ENCODE measurements at places on chromosomes 2 and 18.

DNA sequence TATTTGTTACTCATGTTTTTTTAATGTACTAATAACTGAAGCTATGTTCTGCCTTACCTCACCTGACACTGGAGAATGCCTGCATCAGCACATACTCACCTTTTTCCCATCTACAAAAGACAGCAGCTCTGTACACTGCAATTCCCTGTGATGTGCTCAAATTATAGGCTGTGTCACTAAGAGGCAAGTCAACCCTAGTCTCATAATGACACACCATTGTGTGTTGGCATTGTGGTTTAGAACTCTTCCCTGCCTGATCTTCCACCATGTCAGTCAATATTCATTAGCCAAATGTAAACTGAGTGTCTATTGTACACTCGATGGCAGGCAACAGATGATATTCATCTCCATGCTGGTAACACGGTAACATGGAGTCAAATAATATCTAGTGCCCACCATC lies 332.1 kb upstream of the TCF4 start:
- no peak for DNase-seq

GRCh38 chr18:45173799-45174519 lies 441.3 kb upstream of the SLC14A2 start:
- no peak for DNase-seq

DNA sequence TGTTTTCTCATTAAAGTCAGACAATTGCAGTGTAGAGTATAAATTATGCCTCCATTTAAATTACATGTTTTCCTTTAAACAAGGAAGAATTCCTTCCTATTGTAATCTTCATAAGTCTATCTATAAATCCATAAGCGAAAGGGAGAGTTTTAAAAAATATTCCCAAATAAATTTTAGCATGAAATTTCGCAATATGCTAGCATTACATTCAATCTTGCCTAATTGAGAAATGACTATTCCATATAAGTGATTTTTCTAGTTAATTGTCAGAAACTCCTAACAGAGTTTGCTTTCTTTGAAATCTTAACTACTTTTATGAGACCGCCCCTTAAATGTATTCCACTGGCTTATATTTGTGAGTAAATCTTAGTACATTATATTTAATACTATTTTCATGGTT lies 133.1 kb upstream of the CRIM1 start:
- DNase-seq = no peak

DNA sequence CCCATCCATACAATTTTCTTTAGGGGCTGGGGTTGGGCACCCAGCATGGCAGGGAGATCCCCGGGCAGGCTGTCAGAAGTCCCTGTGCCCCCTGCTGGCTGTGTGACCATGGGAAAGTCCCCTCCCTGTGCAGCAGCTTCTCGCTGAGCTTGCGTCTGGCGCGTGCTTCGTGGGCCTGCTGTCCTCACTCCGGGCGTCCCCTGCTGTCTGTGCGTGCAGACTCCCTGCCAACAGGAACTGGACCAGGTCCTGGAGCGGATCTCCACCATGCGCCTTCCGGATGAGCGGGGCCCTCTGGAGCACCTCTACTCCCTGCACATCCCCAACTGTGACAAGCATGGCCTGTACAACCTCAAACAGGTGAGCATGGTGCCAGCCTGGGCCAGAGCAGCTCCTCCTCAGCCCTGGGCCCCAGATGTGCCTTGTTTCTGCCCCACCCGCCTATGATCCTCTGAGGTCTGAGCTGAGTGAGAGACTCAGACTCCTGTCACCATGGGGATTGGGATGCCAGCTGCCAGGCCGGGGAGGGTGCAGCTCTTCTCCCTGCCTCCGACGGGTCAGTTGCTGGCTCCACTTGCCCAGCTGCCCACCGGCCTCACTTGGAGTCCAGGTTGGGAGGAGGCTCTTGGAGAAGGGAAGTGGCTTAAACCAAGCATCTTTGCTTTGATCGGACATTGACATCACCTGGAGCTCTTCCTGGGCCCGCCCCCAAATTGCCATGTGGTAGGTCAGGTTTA lies 28.6 kb downstream of the IGFBP2 start:
- no peak for DNase-seq

GRCh38 chr2:7881063-7881462 lies 800.8 kb upstream of the ID2 start:
- DNase-seq = no peak

DNA sequence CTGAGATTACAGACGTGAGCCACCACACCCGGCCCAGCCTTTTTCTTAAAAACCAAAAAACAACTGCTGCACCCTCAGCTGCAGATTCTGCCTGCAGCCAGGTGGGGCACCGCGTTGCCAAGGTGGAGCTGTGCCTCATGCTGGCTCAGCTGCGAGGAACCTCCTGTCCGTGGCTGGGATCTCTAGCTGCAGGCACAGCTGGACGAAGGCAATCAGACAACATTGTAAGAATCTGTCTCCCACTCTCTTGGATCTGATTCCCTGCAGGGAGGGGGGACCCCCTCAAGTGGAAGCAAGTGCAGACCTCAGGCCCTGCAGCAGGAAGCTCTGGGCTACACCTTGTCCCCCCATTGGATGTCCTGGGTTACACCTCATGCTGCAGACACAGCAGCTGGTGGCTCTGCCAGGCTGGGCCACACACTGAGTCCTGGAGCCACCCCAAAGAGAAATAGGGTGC lies 24.1 kb downstream of the CIDEA start:
- DNase-seq = no peak

DNA sequence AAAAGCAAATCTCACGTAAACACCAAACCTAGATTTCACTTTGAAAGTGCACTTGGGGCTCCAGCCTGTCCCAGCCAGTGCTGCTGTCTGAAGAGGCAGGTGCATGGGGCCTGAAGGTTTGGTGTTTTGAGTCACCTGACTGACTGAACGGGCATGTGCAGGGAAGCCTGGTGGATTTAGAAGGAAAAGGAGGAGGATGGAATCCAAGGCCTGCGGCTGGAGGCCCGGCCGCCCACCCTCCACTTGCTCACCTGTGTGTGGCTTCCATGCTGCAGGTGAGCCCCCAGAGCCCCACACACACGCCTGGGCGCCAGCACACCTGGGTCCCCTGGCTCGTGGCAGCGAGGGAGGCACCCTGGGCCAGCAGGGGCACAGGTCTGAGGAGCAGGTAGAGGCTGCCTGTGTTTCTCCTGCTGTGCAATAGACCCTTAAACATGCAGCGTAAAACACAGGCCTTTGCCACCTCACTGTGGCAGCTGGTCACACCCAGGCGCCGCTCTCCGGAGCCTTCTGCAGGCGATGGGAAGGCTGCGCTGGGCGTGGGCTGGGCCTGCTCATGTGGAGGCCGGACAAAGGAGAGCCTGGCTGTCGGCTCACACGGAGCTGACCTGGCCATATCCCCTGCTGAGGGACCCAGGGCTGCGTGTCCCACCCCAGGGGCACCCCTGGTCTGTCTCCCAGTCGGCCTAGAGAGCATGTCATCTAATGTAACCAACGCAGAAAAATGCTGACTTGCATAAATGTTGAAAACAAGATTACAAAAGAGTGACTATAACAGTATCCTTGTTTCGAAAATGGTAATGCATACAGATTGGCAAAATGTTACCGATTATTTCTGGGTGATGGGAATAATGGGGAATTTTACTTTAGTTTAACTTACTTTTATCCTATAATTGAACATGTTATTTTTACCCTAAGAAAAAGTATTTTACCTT lies 71.3 kb downstream of the TMEM18 start:
- no peak for DNase-seq

- DNase-seq = no peak
These were observed 6.9 kb upstream of the SLC14A2 start for GRCh38 chr18:45608400-45608799.

DNA sequence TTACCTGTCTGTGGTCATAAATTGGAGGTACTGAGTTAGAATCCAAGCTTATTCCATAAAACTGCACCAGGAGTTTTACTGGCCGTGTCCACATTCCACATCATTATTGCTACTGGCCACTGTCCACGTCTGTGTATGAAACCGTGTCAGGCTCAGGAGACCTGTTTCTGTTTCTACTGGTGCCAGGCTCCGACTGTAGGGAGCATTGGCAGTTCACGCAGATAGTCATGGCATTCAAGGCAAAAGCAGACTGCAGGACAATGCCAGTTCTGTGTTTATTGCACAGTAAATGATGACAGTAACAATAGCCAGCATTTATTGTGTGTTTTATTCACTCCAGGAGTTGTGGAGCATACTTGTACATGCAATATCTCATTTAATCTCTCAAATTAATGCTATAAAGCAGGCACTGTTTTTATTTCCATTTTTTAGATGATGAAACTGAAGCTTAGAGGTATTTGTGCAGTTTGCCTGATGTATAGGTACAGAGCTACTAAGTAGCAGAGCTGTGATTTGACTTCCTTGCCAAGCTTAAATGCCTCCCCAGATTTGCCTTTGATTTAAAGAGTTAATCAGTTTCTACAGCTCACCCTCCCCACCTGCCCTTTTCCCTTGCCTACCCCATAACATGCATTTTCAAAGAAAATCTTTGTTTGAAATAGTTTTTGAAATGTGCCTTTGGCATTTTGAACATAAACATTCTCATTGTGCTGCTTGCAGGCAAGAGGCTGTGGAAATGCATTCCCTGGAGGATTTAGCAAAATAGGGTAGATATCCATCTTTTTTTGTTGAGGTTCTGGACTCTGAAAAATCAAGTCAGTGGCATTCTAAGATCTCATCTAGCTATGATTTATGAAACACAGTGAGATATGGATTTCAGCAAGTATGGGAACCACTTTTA lies 55.5 kb downstream of the MAP4K4 start:
- DNase-seq = no peak

- DNase-seq = no peak
These were observed 380.5 kb downstream of the ERBB4 start for GRCh38 chr2:212158081-212158480.

DNA sequence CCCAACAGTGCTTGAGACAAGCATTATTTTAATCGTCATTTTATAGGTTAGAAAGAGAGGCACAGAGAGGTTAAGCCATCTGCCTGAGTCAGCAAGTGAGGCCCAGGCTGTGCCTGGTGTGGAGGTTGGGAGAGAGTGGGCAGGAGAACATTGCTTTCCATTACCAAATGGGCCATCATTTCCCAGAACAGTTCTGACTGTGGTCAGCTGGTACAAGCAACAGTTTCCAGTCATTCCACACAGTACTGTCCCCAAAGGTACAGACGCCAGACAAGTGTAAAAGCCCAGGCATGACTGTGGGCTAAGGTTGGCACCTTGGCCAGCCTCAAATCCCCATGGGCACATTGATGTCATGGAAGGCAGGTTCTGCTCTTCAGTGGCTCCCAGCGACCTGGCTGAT lies 98.2 kb upstream of the LCLAT1 start:
- no peak for DNase-seq

GRCh38 chr18:55541571-55541970 lies 46.4 kb downstream of the TCF4 start:
- no peak for DNase-seq

DNA sequence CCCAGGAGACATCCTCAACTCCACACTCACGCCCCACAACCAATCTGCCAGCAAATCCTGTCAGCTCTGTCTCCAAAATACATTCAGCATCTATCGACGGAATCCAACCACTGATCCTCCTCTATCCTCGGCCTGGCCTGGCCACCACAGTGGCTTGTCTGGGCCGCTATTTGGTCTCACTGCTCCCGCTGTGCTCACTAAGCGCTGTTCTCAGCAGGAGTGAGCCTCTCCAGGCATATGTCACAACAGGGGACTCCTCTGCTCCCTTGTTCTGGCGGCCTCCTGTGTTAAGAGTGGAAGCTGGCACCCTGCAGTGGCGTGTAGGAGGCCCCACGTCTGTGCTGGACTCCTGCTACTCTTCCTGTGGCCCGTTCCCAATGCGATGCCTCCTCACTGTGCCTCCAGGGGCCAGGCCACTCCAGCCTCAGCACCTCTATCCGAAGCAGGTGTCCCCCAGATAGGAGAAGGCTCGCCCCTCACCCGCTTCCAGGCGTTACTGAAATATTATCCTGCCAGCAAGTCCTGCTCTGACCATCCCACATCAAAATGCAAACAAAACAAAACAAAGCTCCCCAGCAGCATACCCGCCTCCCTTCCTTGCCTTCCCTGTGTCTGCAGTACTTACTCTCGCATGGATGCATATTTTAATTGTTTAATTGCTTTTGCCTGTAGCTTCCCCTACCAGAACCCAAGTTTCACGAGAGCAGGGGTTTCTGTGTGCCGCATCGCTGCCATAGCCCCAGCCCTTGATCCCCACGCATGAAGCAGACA lies 39.9 kb downstream of the CENPO start:
- DNase-seq = no peak

- no peak for DNase-seq
These were observed 299.3 kb downstream of the SOX11 start for GRCh38 chr2:5991305-5991968.

- DNase-seq = no peak
These were observed 25.1 kb downstream of the ADRA2B start for GRCh38 chr2:96091141-96091710.

- no peak for DNase-seq
These were observed 55.2 kb upstream of the COBLL1 start for GRCh38 chr2:164896634-164897355.

DNA sequence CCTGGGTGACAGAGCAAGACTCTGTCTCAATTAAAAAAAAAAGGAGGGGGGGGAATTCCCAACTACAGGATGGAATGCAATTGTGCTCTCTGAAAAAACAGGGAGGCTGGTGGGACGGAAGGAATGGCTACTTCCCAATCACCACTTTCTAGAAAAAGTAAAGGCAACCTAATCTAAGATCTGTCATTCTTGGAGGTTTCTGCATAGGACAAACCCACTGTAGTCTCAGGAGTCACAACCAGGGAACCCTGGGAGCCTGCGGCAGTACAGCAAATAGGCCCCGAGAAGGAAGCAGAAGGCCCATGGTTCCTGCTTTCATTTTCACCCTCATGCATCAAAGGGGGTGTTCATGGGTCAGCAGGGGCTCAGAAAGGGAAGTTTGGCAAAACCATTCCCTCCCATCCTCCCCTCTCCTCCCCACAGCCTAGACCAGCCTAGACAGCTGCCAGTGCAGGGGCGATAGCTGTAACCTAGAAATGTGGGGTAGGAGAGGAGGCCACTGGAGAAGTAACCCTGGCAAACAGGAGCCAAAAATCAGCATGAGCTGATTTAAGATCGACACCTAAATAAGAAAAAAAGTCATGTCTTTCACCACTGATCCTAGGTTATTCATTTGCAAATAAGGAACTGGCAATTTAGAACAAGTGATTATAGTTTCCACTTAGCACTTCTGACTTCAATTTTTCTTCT lies 48.0 kb downstream of the TRABD2A start:
- DNase-seq = peak; percentile 8
